ENCODE measurements at places on chromosomes 2 and 18. TPM values are rescaled to one million over a fixed set of nuclear protein-coding genes. Genes with fewer than 3 reads are reported as not detected.

The GNAL gene
- 3.5 TPM for polyA plus RNA-seq

The IL1A gene
- polyA plus RNA-seq = not detected

The CFAP65 gene
- not detected for polyA plus RNA-seq

The CDK15 gene
- 0.25 TPM for polyA plus RNA-seq

The IL1RL1 gene
- polyA plus RNA-seq = 5.7 TPM

The EML6 gene
- 0.43 TPM for polyA plus RNA-seq

The TMEM169 gene
- polyA plus RNA-seq = 0.14 TPM
